ENCODE measurements at places on chromosomes 13 and 19. TPM values are rescaled to one million over a fixed set of nuclear protein-coding genes. Genes with fewer than 3 reads are reported as not detected.

GRCh38 chr13:26401578-26402021 lies 147.7 kb downstream of the CDK8 start:
- no peak overlapping the region for H3K27ac ChIP-seq
- no peak for DNase-seq
- no peak overlapping the region for H3K4me3 ChIP-seq
- no peaks in the 10 kb centered on the region for H3K4me1 ChIP-seq

CCL25 gene
- not detected for total RNA-seq

C13orf42 gene
- total RNA-seq = 24.5 TPM

MIPEP gene
- total RNA-seq = 24.8 TPM

DNA sequence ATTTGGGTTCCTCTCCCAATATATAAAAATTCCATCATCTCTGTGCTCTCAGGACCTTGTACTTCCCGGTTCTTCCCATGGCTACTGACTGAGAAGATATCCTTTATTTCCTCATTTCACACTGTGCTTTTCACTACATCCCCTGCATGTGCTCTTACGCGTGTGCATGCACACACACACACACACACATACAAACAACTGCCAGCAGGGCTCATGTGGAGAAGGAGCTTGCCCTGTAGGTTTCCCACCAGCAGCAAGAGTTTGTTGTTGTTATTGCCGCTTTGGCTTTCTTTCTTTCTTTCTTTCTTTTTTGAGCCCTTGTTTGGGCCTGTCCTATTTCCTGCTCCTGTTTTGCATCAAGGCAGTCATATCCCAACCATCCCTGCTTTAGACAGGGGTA lies 43.6 kb downstream of the TEX26 start:
- no peaks in the 10 kb centered on the region for H3K36me3 ChIP-seq
- no peaks in the 10 kb centered on the region for H3K4me1 ChIP-seq
- no peak overlapping the region for H3K4me3 ChIP-seq
- DNase-seq = no peak
- no peak overlapping the region for H3K27ac ChIP-seq

- no peaks in the 10 kb centered on the region for H3K36me3 ChIP-seq
- peak; percentile 96 for DNase-seq
- no peak overlapping the region for H3K27ac ChIP-seq
These were observed 100.6 kb upstream of the PABPC3 start for GRCh38 chr13:24995225-24995804.

TMEM221 gene
- total RNA-seq = 0.90 TPM

RDH8 gene
- total RNA-seq = not detected

- no peak overlapping the region for H3K4me3 ChIP-seq
- no peaks in the 10 kb centered on the region for H3K27me3 ChIP-seq
- no peaks in the 10 kb centered on the region for H3K36me3 ChIP-seq
- no peak overlapping the region for H3K27ac ChIP-seq
These were observed 225.1 kb downstream of the EFNB2 start for GRCh38 chr13:106310291-106310865.

GRCh38 chr13:65679240-65679639 lies 1550.9 kb downstream of the PCDH9 start:
- no peak overlapping the region for H3K4me3 ChIP-seq
- no peaks in the 10 kb centered on the region for H3K36me3 ChIP-seq
- no peak overlapping the region for H3K27ac ChIP-seq
- DNase-seq = no peak

- no peaks in the 10 kb centered on the region for H3K27me3 ChIP-seq
- H3K27ac ChIP-seq = no peak overlapping the region
- H3K4me3 ChIP-seq = no peak overlapping the region
- DNase-seq = no peak
These were observed 95.7 kb downstream of the TUBA3C start for GRCh38 chr13:19085876-19086275.

NCR1 gene
- total RNA-seq = 0.78 TPM

DNA sequence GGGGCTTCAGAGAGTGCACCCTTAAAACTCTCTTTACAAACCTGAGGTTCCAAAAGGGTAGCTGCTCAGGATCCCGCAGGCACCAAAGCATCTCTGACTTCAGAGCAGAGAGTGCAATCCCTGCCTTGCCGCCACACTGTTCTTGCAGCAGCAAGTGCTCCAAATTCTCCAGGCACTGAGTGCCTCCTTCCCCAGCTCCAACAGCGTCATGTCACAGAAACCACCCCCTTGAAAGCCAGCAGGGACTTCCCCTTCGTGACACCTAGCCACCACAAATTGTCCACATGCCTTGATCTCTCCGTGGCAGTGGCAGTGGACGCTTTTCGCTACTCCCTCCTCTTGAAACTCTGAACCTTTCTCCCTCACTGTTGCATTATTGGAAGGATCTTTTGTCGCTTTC lies 39.9 kb downstream of the MBNL2 start:
- no peak overlapping the region for H3K4me3 ChIP-seq
- no peak for DNase-seq
- no peaks in the 10 kb centered on the region for H3K27me3 ChIP-seq
- peaks cover 23% of the 10 kb centered on the region for H3K4me1 ChIP-seq
- no peaks in the 10 kb centered on the region for H3K36me3 ChIP-seq

- peaks cover 9% of the 10 kb centered on the region for H3K4me1 ChIP-seq
- no peaks in the 10 kb centered on the region for H3K36me3 ChIP-seq
- no peak overlapping the region for H3K27ac ChIP-seq
- peaks cover 3% of the 10 kb centered on the region for H3K27me3 ChIP-seq
These were observed 404.2 kb downstream of the KLF12 start for GRCh38 chr13:73730014-73730413.

RFPL4A gene
- total RNA-seq = not detected

PSG4 gene
- total RNA-seq = not detected

All from GM23338 (cell line).